ENCODE measurements at places on chromosomes 2 and 18.

GRCh38 chr2:79622508-79622907 lies 109.7 kb downstream of the CTNNA2 start:
- DNase-seq: no peak

GRCh38 chr18:52237551-52237950 lies 102.4 kb upstream of the DCC start:
- no peak for DNase-seq

GRCh38 chr2:221120643-221121042 lies 451.5 kb downstream of the EPHA4 start:
- no peak for DNase-seq

- no peak for DNase-seq
Measured at GRCh38 chr2:119958670-119959268, 54.1 kb upstream of the EPB41L5 start.

DNA sequence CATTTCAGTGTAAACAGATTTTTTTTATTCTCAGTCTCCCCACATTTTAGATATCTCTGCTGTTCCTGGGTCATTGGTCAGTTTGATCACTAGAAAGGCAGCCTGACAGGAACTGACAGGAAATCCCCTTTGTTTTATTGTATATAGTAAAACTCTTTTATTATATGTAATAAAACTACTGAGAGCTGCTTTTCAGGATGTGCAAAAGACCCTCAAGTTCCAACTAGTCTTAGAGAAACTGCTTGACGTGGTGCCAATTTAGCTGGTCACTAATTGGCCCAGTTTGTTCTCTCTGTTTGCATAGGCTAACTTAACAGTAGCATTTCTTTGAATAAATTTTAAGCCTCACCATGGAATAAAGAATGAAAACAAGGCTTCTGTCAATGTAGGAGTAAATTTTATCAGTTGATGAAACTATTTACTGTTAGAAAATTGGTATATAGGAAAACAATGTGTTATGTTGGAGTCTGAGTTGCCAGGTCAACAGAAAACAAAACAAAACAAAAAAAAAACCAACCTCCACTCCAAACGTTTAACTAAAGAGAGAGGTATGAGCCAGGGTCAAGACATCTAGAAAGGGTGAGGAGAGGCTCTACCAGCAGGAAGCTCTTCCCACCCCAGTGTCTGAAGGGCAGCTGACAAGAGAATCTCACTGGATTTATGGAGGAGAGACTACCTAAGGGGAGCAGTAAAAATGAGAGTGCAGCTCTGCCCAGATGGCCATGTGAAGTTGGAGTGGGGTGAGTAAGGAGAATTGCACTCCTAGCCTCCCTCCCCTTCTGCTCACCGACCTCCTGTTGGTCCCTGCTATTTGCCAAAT lies 184.6 kb downstream of the ST6GAL2 start:
- no peak for DNase-seq

DNA sequence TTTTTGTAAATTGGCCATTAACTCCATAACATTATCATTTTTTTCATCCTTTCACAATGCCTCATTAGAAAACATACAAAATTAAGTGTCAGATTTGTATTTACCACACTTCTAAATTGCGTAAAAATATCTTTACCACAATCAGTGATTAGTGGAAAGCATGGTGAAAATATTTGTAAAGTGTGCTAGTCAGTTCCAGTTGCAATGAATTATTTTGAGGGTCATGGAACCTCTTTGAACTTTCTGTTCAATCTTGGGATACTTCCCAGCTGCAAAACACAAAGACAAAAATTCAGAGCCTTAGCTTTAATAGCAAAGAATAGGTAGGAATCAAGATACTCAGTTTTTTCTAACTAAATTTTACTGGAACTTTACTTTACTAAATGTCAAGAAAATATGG lies 4.0 kb upstream of the COL3A1 start:
- no peak for DNase-seq

DNA sequence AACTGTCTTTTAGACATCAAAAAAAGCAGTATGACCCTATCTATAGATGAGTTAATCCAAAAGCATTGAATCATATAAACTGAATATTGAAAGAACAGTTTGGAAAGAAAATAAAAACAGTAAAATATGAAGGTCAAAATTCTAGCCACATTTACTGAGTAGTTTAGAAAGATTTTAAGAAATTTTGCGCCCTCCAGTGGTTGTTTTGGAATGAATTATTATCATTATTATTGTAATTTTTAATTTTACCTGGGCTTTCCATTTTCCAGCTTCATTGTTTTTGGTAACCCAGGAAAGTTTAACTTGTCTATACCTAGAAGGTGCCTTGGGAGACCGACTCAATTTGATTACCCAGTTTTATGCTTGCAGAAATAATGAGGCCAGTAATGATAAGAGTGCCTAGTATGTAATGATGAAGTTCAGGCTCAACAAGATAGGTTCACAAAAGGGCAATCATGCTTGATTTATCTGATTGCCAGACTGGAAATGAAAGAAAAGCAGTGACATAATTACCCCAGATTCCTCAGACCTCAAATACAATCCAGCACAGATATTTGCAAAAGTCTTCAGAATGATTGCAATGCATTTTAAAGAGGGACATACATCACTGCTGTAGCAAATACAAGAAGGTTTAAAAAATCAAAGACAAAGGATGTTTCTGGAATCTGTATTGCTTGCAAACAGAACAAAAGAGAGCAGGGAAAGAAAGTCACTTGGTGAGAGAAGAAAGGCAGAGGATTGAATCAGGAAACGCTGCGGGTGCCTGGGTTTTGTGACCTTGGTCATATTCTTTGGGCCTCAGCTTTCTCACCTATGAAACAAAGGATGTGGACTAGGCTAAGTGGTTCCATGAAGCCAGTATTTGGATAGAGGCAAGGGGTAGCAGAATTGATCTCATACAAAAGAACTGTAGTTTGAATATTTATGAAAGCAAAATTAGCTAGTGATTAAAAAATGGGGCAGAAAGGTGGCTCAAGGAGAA lies 153.8 kb downstream of the MAP2 start:
- DNase-seq: peak; percentile 28

DNA sequence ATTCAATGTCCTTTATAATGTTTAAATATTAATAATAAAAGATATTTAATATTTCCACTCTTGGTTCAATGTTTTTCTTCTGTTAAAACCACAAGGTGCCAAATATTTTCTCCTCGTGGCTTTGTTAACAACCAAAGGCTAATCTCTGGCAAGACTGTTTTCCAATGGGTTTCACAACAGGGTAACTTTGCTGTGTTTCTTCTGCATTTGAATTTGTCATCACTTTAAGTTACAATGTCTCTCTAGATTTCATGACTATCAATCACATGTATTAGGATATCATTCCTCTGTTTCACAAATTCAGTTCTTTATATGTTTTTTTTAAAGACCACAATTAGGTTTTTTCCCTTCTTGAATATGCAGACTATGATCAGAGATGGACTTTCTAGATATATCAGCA lies 469.8 kb upstream of the ACVR2A start:
- no peak for DNase-seq

DNA sequence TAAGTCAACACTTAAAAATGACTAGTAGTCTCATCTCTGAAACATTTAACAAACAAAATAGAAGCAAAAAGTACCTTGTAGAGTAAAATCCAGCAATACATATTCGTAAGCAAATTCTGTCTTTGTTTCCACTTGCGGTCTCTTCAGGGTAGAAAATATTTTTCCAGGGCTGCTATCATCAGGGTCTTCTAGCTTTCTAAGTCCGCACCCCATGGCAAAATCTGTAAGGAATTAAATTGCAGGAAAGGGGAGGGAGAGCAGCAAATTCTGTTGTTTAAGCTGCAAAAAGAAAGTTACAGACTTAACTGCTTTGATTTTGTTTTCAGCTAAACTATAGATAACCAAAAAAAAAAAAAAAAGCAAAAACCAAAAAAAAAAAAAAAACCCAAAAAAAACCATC lies at the start of gene RFTN2:
RFTN2 (minus strand) TSS at position 342 of the 400 bp plus-strand sequence; CDS start at position 213, 129 bp downstream.
- DNase-seq: no peak

DNA sequence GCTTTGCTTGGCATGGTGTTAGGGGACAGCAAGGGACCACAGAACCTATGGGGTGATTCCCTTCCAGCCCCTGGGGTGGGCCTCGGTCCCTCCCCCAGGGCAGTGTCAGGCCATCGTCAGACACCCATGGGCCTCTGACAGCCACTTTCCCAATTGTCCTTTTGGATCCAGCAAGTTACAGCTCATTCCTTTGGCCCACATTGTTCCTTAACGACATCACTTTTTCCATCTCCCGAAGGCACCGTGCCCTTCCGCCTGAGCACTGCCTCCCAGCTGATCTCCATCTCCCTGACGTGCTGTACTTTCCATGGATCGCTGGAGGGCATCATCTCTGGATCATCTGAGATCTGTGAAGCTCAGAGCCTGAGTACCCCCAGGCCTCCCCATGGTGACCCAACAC lies 10.4 kb upstream of the KCNK3 start:
- DNase-seq: no peak

DNA sequence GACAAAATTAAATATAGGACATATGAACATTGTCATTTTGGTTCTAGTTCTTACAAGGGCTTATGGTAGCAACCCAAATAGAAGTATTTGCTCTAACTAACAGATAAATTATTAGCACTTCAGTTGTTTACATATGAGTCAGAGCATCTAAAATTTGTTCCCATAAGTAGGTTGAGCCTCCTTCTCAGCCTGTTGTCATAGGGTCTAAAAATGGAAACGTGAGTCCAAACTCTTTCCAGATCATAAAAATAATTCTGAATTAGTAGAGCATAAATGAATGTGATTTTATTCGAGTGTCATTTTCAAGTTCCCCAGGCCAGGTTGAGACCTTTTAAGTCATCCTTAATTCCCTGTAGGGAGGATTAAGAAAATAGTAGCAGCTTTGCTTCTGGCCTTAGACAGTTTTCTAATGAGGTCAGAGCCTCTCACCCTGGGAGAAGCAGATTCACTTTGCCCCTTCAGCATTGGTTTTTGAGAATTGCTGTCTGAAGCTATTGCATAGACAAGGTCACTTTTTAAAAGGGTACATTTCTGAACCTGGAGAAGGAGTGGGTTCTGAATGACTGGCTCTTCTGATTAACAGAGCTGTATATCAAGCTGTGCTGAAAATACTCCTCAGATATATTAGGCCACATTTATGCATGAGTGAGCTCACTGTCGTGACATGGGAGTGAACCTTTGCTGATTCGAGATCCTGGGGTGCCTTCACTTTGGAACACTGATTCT lies 164.3 kb downstream of the NEDD4L start:
- no peak for DNase-seq

GRCh38 chr2:240259201-240259923 lies 118.9 kb upstream of the OTOS start:
- no peak for DNase-seq

- DNase-seq: no peak
Measured at GRCh38 chr2:111676291-111676822, 207.6 kb downstream of the ANAPC1 start.

GRCh38 chr18:76406791-76407190 lies 88.3 kb downstream of the ZNF516 start:
- no peak for DNase-seq

GRCh38 chr2:77519888-77520506 lies 2.2 kb downstream of the LRRTM4 start:
- DNase-seq: no peak

DNA sequence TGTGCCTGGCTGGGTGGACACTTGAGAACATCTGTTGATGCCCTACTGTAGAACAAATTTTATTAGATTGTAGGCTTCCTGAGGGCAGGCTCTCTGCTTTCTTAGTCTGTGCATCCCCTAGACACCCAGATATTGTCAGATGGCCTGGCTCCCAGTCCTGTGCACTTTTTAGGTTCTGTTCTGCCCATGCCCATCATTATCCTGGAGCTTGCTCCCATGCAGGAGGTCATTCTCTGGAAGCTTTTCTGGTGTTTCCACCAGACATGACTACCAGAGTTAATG lies 213.3 kb downstream of the MYCN start:
- no peak for DNase-seq

DNA sequence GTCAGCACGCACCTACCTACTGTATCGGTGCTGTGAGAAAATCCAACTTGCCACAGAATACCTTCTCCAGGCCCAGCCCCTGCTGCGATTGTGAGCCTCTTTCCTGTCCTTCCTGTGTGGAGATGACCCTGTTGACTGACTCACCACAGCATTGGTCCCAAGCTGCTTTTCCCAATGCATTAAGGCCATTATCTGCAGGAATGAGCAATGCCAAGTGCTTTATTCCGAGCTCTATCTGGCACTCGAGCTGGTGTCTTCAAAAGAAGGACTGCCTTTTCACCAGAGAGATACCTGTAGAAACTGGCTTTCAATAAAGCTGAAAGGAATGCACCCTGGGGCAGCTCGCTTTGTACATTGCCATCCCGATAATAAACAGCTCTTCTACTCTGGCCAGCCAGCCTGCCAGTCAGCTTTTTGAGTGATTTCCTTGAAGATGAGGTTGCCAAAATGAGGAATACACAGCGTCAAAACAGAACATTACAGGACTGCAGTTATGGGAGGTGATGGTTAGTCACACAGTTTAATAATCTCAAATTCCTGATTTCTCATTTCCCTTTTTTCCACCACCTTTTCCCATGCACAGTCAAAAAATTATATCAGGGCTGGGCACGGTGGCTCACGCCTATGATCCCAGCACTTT lies 8.3 kb upstream of the RNF103 start:
- DNase-seq: no peak

DNA sequence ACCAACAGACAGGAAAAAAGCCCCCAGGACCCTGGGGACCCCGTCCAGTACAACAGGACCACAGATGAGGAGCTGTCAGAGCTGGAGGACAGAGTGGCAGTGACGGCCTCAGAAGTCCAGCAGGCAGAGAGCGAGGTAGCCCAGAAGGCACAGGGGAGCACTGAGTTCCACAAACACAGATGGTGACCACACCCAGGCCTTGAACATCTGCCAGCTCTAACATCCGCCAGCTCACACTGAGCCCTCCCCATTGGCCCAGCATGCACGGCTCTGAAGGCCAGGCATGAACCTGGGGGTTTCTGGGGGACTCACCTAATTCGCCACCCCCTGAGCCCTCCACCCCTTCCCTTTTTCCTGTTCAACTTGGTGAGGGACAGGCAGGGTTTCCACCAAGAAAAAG lies 25.6 kb upstream of the PRLH start:
- peak; percentile 0 for DNase-seq

DNA sequence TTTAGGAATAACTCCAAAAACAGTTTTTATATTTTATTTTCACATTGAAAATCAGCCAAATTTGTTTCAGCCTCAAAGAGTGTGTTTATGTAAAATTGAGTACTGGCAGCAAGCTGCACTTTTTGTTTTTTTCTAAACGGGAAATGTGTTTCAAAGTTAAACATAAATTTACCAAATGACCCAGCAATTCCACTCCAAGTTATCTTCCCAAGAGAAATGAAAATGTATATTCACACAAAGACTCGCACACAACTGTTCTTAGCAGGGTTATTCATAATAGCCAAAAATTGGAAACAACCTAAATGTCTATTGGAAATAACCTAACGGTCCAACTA lies 9.3 kb downstream of the ALPK2 start:
- DNase-seq: no peak

GRCh38 chr2:586641-587076 lies 90.5 kb downstream of the TMEM18 start:
- DNase-seq: no peak

- no peak for DNase-seq
Measured at GRCh38 chr2:202278036-202278760, 12.6 kb downstream of the NOP58 start.

DNA sequence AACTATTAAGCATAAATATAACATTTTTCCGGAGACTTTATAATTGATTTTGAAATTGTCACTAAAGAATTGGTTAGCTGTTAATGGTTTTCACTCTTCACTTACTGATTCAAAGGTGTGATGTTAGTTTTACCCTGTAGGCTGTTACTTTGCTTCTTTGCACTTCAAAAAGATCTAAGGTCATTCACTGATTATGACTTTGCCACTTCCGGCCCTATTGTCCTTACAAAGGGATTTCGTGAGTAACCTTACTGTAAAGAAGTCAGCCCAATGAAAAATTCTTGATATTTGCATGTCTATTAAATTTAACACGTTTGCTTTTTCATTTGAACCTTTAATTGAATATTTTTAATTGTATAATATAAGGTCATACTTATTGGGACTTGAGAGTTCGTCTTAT lies 61.4 kb downstream of the GREB1L start:
- no peak for DNase-seq

All from NCI-H1436 treated with DMSO at 0.1 percent for 48 hours (cell line).